Fibroblast of villous mesenchyme (primary cell): ENCODE measurements at places on chromosomes 12 and 14. TPM values are rescaled to one million over a fixed set of nuclear protein-coding genes. Genes with fewer than 3 reads are reported as not detected.

The CARMIL3 gene
- not detected in 2 replicates for total RNA-seq

The SIX6 gene
- not detected in 2 replicates for total RNA-seq

The VASH1 gene
- 3.9 and 5.8 TPM in 2 replicates for total RNA-seq

The KCNC2 gene
- total RNA-seq, result 0.43 TPM in 1 of 2 replicates, not detected in the other

The ERP27 gene
- not detected in 2 replicates for total RNA-seq

The VRTN gene
- total RNA-seq, result not detected in 2 replicates

The PGAM5 gene
- 26.7 and 39.3 TPM in 2 replicates for total RNA-seq

The LRP1 gene
- 228 and 277 TPM in 2 replicates for total RNA-seq

The PLEKHG7 gene
- not detected in 2 replicates for total RNA-seq

The NOVA1 gene
- total RNA-seq, result 1.9 and 6.9 TPM in 2 replicates

The ASB2 gene
- 0.86 and 1.9 TPM in 2 replicates for total RNA-seq

The TAS2R50 gene
- total RNA-seq, result 5.8 and 7.3 TPM in 2 replicates

The CBLN3 gene
- total RNA-seq, result 1.7 and 2.3 TPM in 2 replicates

The CLEC2A gene
- not detected in 2 replicates for total RNA-seq

The MANSC4 gene
- not detected in 2 replicates for total RNA-seq

The DDN gene
- total RNA-seq, result under 0.01 and 0.32 TPM in 2 replicates

The OR6C3 gene
- total RNA-seq, result not detected in 2 replicates

The MAPK1IP1L gene
- total RNA-seq, result 36.1 and 49.2 TPM in 2 replicates

The PIWIL1 gene
- total RNA-seq, result not detected in 2 replicates

The DAZAP2 gene
- total RNA-seq, result 106 and 139 TPM in 2 replicates

The ZNF10 gene
- 5.2 TPM in 2 replicates for total RNA-seq

The DACT1 gene
- 6.9 and 35.8 TPM in 2 replicates for total RNA-seq

The RIMBP2 gene
- total RNA-seq, result not detected in 2 replicates

The SLC16A7 gene
- total RNA-seq, result 31.2 and 32.0 TPM in 2 replicates

The TMEM121 gene
- total RNA-seq, result 2.9 and 5.2 TPM in 2 replicates

The TBX5 gene
- total RNA-seq, result 0.43 and 1.9 TPM in 2 replicates

The TOMM20L gene
- total RNA-seq, result not detected in 2 replicates

The RPGRIP1 gene
- total RNA-seq, result under 0.01 TPM in 1 of 2 replicates, not detected in the other

The POTEM gene
- not detected in 2 replicates for total RNA-seq

The MYBPC1 gene
- not detected in 2 replicates for total RNA-seq

The FLRT2 gene
- total RNA-seq, result 12.9 and 14.7 TPM in 2 replicates

The CAPZA3 gene
- not detected in 2 replicates for total RNA-seq

The LPCAT3 gene
- 20.6 and 26.3 TPM in 2 replicates for total RNA-seq

The LRRIQ1 gene
- total RNA-seq, result under 0.01 TPM in 2 replicates

The COX8C gene
- not detected in 2 replicates for total RNA-seq

The PSMC6 gene
- total RNA-seq, result 80.2 and 99.7 TPM in 2 replicates

The MTRFR gene
- 9.0 and 10.4 TPM in 2 replicates for total RNA-seq

The HOXC10 gene
- total RNA-seq, result 0.43 and 5.2 TPM in 2 replicates

The DTX1 gene
- total RNA-seq, result not detected in 2 replicates

The SYNDIG1L gene
- total RNA-seq, result not detected in 2 replicates

The CLEC14A gene
- total RNA-seq, result 2.2 and 2.3 TPM in 2 replicates

The GLT8D2 gene
- total RNA-seq, result 51.4 and 55.1 TPM in 2 replicates

The CD27 gene
- total RNA-seq, result under 0.01 and 0.32 TPM in 2 replicates

The VCPKMT gene
- total RNA-seq, result 6.4 and 7.8 TPM in 2 replicates

The OTUB2 gene
- 0.97 and 1.3 TPM in 2 replicates for total RNA-seq

The KLRF1 gene
- 0.32 and 0.43 TPM in 2 replicates for total RNA-seq

The AVPR1A gene
- under 0.01 TPM in 1 of 2 replicates, not detected in the other for total RNA-seq

The DLK1 gene
- total RNA-seq, result not detected in 2 replicates

The ARHGDIB gene
- 17.3 and 30.6 TPM in 2 replicates for total RNA-seq

The NDUFB1 gene
- total RNA-seq, result 243 and 263 TPM in 2 replicates

The LRP6 gene
- 50.1 and 50.3 TPM in 2 replicates for total RNA-seq

The KLHDC1 gene
- 2.6 and 3.0 TPM in 2 replicates for total RNA-seq

The SLIRP gene
- 108 and 134 TPM in 2 replicates for total RNA-seq
